ENCODE measurements at places on chromosomes 11 and 22. TPM values are rescaled to one million over a fixed set of nuclear protein-coding genes. Genes with fewer than 3 reads are reported as not detected.

GRCh38 chr11:133797554-133797953, 47.8 kb downstream of the SPATA19 start:
- DNase-seq, result no peak
- no peak overlapping the region for H3K27ac ChIP-seq
- H3K4me3 ChIP-seq, result no peak overlapping the region
- H3K36me3 ChIP-seq, result no peaks in the 10 kb centered on the region
- no peaks in the 10 kb centered on the region for H3K27me3 ChIP-seq
- peaks cover 3% of the 10 kb centered on the region for H3K4me1 ChIP-seq

GRCh38 chr11:96023275-96023674, 99.4 kb upstream of the MTMR2 start:
- no peaks in the 10 kb centered on the region for H3K27me3 ChIP-seq
- no peak overlapping the region for H3K4me3 ChIP-seq
- no peaks in the 10 kb centered on the region for H3K36me3 ChIP-seq
- no peak for DNase-seq

- H3K4me3 ChIP-seq, result no peak overlapping the region
- H3K36me3 ChIP-seq, result peaks cover 100% of the 10 kb centered on the region
- no peak overlapping the region for H3K27ac ChIP-seq
- DNase-seq, result no peak
- peaks cover 11% of the 10 kb centered on the region for H3K4me1 ChIP-seq
Observed at GRCh38 chr11:118640332-118641154, 33.1 kb downstream of the PHLDB1 start.

- no peak overlapping the region for H3K4me3 ChIP-seq
- H3K4me1 ChIP-seq, result peaks cover 16% of the 10 kb centered on the region
- no peak for DNase-seq
- no peaks in the 10 kb centered on the region for H3K36me3 ChIP-seq
- H3K27ac ChIP-seq, result no peak overlapping the region
Observed at GRCh38 chr11:76269247-76269646, 62.9 kb upstream of the WNT11 start.

The CHRM1 gene
- 0.89 TPM for total RNA-seq

- H3K4me3 ChIP-seq, result no peak overlapping the region
- no peaks in the 10 kb centered on the region for H3K27me3 ChIP-seq
- no peak for DNase-seq
- H3K36me3 ChIP-seq, result no peaks in the 10 kb centered on the region
Observed at GRCh38 chr22:39960791-39961746, 872 bp downstream of the TMA7B start.

DNA sequence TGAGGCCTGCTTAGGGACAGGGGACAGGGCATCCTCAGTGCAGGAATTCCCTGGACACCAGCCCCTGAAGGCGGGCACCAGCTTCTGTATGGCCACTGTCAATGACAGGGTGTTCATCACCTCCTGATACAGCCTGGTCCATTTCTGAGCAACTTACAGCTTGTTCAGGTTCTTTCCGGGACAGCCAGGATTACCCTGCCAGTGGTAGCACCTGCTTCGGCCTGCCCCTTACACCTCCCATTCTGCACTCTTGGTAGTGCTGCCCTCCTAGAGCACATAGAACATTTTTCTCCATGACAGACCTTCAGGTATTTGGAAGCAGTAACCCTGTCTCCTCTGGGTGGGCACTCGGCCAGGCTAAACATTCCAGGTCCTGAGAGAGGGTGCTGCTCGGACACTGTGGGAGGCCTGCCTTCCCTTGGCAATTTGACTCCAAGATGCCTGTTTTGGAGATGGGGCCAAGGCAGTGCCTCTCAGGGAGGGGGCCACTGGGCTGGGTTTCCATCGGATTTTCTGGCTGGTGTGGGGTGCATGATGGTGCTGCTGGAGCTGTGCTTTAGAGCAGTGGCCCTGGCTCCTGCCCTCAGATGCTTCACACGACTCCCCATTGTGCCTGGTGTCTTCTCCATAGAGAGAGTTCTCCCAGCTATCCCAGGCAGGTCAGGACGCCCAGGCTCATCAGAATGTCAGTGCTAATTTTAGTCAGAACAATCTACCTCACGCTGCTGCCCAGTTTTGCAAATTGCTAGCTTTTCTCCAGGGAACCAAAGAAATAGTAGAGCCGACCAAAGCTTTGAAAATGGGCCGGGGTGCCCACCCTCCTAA, 1.2 kb downstream of the GAL3ST3 start:
- H3K27ac ChIP-seq, result no peak overlapping the region
- H3K36me3 ChIP-seq, result peaks cover 16% of the 10 kb centered on the region
- H3K4me1 ChIP-seq, result peaks cover 64% of the 10 kb centered on the region
- H3K4me3 ChIP-seq, result peak overlapping the region; percentile 26
- no peak for DNase-seq

The BACE1-AS gene
- total RNA-seq, result 9.3 TPM

GRCh38 chr11:78349624-78350023, 68.0 kb downstream of the GAB2 start:
- H3K27me3 ChIP-seq, result no peaks in the 10 kb centered on the region
- peak overlapping the region; percentile 91 for H3K27ac ChIP-seq
- DNase-seq, result no peak
- H3K36me3 ChIP-seq, result no peaks in the 10 kb centered on the region
- no peak overlapping the region for H3K4me3 ChIP-seq

DNA sequence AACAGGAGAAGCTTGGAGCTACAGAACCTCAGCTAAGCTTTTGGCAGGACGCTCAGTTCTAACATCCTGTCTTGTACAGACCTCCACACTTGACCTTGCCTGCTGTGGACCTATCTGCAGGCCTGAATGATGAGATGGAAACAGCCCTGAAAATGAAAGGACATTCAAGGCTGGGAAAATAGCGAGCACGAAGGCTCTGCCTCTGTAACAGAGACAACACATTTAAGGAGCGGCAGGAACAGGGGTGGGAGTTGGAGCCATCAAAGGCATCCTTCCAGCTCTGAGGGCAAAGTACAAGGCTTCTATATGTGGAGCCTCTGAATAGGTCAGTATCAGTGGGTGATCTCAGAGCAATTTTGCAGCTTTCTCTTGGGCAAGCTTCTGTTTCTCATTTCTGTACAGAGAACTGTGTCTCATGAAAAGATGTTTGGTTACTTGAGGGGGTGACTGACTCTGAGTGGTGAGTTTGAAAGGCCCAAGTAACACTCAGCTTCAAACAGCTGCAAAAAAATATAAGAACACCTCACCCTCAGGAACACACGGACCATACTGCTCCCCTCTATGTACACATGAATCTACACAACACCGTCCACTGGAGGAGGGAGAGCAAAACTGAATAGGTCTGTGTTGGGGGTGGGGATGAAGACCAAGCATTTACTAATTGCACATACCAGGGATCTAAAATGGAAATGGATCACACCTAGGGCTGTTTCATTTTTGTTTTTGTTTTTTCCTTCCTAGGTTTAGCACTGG, 101.6 kb downstream of the CCDC81 start:
- H3K4me1 ChIP-seq, result no peaks in the 10 kb centered on the region
- no peaks in the 10 kb centered on the region for H3K27me3 ChIP-seq
- peak overlapping the region; percentile 19 for H3K27ac ChIP-seq
- no peak overlapping the region for H3K4me3 ChIP-seq
- H3K36me3 ChIP-seq, result peaks cover 8% of the 10 kb centered on the region

DNA sequence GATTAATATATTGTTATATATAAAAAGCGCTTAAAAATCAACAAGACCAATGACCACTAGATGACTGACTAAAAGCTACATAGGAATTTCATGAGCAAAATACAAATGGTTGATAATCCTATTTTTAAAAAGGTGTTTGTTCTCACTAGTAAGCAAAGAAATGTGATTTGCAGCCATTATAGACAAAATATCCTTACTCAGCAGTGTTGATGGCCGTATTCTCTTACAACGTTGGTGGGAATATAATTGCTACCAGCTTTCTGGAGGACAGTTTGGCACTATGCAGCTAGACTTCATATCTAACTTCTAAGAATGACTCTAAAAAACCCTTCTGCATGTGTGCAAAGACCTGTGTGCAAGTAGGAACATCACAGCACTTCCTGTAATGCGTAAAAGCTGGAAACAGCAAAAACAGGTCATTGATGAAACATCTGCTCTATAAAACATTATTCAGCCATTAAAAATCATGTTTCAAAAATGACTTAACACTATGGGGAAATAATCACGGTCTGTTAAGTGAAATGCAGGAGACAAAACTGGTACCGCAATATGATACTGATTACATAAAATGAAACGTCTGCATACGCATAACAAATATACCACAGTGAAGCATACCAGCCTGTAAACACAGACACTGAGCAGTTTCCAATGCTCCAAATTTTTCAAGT, 70.1 kb upstream of the LINC01488 start:
- H3K4me3 ChIP-seq, result no peak overlapping the region
- H3K36me3 ChIP-seq, result no peaks in the 10 kb centered on the region
- peaks cover 19% of the 10 kb centered on the region for H3K4me1 ChIP-seq
- no peak for DNase-seq

GRCh38 chr11:132033051-132033450, 662.6 kb downstream of the NTM start:
- H3K4me1 ChIP-seq, result no peaks in the 10 kb centered on the region
- no peak overlapping the region for H3K4me3 ChIP-seq
- no peaks in the 10 kb centered on the region for H3K27me3 ChIP-seq
- no peaks in the 10 kb centered on the region for H3K36me3 ChIP-seq

GRCh38 chr22:48961705-48962104, 866.0 kb downstream of the BRD1 start:
- H3K4me1 ChIP-seq, result no peaks in the 10 kb centered on the region
- no peaks in the 10 kb centered on the region for H3K27me3 ChIP-seq
- no peak for DNase-seq
- no peaks in the 10 kb centered on the region for H3K36me3 ChIP-seq
- H3K4me3 ChIP-seq, result no peak overlapping the region
- H3K27ac ChIP-seq, result no peak overlapping the region

DNA sequence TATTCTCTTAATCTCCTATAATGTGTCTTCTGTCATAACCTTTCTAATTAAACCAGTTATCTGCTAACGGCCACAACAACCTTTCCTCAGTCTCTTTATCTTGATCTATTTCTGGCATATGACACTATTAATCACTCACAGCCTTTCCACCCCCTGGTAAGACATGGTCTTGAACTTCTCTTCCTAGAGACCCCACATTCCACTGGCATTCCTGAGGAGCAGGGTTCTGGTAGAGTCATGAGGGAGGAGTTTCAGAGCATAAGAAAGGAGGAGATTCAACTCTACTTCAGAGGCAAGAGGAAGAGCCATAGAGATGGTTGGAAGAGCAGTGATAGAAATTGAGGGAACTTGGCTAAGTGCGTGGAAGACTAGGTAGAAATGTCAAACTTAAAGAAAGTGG, 325.6 kb downstream of the BLID start:
- H3K27me3 ChIP-seq, result no peaks in the 10 kb centered on the region
- H3K4me1 ChIP-seq, result peaks cover 10% of the 10 kb centered on the region
- DNase-seq, result no peak
- no peaks in the 10 kb centered on the region for H3K36me3 ChIP-seq

DNA sequence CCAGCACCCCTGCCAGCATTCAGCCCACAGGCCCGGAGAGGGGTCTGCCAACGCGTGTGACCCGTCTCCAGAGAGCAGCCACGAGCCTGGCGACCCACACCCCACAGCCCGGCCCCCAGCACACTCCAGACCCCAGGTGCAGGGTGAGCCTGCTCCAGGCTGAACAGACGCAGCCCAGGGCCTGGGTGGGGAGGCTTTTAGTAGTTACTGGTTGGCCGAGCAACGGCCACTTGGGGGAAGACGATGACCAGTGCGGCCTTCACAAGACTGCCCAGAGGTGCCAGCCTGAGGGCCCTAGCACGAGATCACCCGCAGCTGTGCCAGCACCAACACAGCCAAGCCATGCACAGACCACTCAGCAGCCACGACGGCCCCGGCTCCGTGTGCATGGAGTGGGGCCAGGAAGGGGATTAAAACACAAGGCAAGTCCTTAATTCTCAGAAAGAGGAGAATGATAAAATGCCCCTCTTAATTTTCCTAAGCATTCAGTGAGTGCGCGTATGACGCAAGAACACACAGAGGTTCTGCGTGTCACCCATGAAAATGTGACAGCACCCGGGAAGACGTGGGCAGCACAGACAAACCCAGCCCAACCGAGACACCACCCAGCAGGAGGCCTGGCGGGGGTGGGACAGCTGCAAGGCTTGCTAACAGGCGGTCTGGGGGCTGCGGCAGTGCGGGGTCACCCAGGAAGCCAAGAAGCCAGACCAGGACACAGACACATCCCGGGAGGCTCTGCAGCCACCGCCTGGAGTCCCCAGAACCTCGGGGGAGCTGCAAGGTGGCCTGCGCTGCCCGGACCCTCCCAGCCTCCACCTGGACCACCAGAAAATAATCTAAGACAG, 47.6 kb downstream of the BRD1 start:
- H3K27ac ChIP-seq, result no peak overlapping the region
- H3K4me1 ChIP-seq, result peaks cover 19% of the 10 kb centered on the region
- H3K4me3 ChIP-seq, result no peak overlapping the region
- peaks cover 90% of the 10 kb centered on the region for H3K36me3 ChIP-seq
- no peak for DNase-seq
- no peaks in the 10 kb centered on the region for H3K27me3 ChIP-seq

- H3K4me1 ChIP-seq, result peaks cover 12% of the 10 kb centered on the region
- peak; percentile 49 for DNase-seq
- H3K27me3 ChIP-seq, result no peaks in the 10 kb centered on the region
- H3K27ac ChIP-seq, result no peak overlapping the region
- no peak overlapping the region for H3K4me3 ChIP-seq
Observed at GRCh38 chr11:7442588-7443215, 42.6 kb upstream of the OLFML1 start.

GRCh38 chr22:45548247-45548840, 45.7 kb downstream of the FBLN1 start:
- H3K27ac ChIP-seq, result no peak overlapping the region
- peaks cover 63% of the 10 kb centered on the region for H3K36me3 ChIP-seq
- no peak overlapping the region for H3K4me3 ChIP-seq
- H3K27me3 ChIP-seq, result no peaks in the 10 kb centered on the region

DNA sequence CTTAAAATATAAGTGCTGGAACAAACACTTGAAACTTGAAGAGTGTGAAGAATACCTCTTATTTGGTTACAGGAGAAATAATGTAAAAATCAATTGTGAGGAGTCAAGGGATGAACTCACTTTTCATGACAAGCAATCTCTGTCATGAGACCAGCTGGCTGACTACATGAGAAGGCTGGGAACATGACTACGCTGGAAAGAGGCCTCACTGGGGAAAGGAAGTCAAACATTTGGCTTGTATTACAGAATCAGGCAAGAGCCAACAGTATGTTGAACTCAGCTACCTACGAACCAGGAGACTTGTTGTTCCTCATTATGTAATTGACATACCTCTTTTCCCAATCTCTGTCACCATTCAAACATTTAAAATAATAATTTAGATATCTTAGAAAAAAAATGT, 14.4 kb downstream of the DCDC1 start:
- no peaks in the 10 kb centered on the region for H3K4me1 ChIP-seq
- no peaks in the 10 kb centered on the region for H3K27me3 ChIP-seq
- H3K27ac ChIP-seq, result no peak overlapping the region
- no peak overlapping the region for H3K4me3 ChIP-seq
- no peak for DNase-seq
- no peaks in the 10 kb centered on the region for H3K36me3 ChIP-seq

GRCh38 chr22:30828187-30829155, 133.8 kb downstream of the OSBP2 start:
- no peak overlapping the region for H3K4me3 ChIP-seq
- DNase-seq, result no peak
- peaks cover 11% of the 10 kb centered on the region for H3K4me1 ChIP-seq
- no peak overlapping the region for H3K27ac ChIP-seq

Data from spinal cord (tissue), 10 donors.